ENCODE measurements at places on chromosomes 2 and 18. TPM values are rescaled to one million over a fixed set of nuclear protein-coding genes. Genes with fewer than 3 reads are reported as not detected.

Gene CXCR4
- 3.6 TPM for total RNA-seq

Gene EML6
- total RNA-seq, result 0.59 TPM

Gene NOL4
- 0.35 TPM for total RNA-seq

Gene DOK6
- total RNA-seq, result 15.5 TPM

Gene FER1L5
- not detected for total RNA-seq

Gene FBLN7
- 0.32 TPM for total RNA-seq

- no peak for DNase-seq
Observed at GRCh38 chr2:33810046-33810835, 211.1 kb upstream of the FAM98A start.

DNA sequence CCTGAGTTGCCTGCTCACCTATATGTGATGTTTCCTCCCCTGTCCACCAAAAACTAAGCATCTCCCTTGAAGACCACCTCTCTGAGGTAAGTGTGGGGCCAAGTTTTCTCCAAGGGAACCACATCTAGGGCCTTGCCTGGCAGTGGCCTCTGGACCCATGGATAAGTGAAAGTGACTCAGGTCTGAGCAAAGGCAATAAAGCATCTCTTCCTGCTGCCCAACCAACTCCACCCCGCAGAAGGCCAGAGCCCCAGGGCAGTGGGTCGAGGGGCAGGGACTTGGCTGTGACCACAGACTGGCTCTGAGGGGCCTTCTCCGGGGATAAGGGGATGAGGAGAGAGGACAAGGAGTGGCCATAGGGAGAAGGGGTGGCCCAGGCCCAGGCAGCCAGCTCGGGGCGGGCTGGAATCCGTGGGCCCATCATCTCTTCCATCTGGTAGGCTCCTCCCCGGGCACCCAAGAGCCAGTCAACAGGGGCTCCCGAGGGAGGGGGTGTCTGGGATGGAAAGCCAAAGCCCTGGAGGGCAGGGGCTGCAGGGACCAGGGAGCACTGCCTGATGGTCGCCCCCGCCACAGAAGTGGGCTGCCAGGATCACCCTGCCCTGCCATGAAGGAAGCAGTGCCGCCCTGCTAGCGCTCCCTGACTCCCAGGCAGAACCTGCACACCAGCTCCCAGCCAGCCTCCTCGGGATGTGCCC is 33.4 kb downstream of the EMX1 start:
- no peak for DNase-seq

- DNase-seq, result no peak
Observed at GRCh38 chr2:59713577-59713976, 839.9 kb downstream of the BCL11A start.

DNA sequence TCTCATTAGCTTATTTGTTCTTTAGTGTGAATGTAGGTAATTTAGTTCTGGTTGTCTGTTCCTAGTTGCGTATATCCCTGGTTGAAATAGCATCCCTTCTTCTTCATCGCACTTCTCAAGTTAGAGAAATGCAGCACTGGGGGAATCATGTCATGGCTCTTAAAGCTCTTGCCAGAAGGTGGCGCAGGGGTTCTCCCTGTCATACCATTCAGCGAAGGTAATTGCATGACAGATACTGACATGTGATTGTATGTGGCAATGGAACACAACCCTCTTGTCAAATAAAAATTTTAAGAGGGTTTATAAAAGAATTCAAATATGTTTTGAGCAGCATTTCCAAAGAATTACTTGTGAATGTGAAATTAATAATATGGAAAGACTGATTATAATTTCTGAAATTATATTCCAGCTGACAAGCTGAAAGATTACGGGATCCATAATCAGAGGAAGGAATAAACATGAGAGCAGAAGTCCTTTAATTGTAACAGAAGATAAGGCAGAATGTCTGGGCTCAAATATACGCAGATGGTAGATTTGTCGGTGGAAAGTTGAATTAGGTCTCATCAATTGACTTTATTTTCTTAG is 411.7 kb downstream of the DSEL start:
- peak; percentile 40 for DNase-seq

GRCh38 chr2:24259316-24259715 is 84.5 kb downstream of the FAM228A start:
- no peak for DNase-seq

DNA sequence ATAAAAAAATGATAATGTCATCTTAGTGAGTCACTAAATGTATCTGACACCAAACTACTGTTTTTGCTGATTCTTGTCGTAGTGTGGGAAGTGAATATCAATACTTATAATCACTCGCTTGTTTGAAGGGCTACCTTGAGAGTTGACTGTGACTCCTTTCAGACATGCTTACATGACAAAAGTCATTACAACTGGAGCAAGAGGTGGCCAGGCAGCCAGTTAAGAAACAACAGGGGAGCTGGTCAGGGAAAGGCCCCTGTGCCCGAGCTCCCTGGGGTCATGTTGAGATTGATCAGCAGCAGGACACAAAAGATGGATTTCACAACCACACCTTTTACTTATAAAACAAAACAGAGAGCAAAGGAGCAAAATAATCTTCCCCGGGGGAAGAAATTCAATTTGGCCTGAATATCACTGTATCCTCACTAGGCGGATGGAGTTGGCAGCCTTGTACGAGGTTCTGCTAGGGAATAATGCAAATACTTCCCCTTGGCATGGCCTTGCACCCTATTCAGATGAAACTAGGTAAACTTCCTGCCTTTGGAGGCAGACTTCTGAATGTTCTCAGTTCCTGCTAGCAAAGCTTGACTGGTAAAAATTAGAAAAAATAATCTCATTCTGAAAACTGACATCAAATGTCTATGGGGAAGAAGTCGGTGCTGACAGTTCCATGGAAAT is 101.2 kb downstream of the DYNC1I2 start:
- no peak for DNase-seq

GRCh38 chr18:75130591-75131328 is 78.2 kb downstream of the PTGR3 start:
- DNase-seq, result no peak

- DNase-seq, result no peak
Observed at GRCh38 chr2:68716604-68717304, 17.9 kb upstream of the ARHGAP25 start.

DNA sequence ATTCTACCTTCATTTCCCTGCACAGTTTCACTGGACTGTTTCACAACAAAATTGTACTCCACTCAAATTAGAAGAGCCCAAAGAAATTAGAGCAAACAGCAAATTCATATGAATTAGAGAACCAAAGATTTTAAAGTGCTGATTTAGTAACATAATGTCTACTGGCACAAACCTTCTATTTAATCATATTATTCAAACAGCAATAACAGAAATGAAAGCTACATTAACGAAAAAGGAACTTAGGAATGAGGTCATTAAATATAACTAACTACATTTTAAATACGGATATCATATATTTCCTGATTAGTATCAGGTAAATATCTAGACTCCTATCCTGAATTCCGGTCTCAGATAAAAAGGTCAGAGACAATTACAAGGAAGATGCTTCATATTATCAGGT is 5.1 kb downstream of the C18orf32 start:
- DNase-seq, result no peak

- no peak for DNase-seq
Observed at GRCh38 chr2:102425441-102426132, 2.6 kb downstream of the IL18RAP start.

- peak; percentile 81 for DNase-seq
Observed at GRCh38 chr2:172103471-172104272, 972 bp upstream of the DLX2 start.

Data from left ventricle myocardium superior (tissue), 1 donor.